GM12891 (cell line): ENCODE measurements at places on chromosomes 12 and 14.

DNA sequence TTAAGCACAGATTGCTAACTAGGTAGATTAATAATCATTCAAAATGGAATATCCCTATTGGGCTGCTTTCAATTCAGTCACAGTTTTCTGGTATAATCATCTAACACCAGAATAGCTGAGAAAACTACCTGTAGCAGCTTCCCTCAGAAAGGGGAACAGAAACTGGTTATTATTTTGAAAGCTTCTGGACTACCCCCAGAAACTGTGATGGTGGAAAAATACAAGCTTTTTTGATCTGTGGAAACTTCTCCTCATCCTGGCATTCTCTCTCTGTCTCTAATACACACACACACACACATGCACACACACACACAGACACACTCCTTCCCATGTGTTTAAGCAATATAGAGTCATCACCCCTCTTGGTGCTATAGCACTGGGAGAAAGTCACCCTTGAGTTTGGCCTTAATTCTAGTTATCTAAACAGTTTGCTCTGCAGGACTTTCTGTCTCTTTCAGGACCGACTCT lies 251.5 kb upstream of the LMO3 start:
- DNase-seq, result peak; percentile 7

- no peak for DNase-seq
These were observed 60.6 kb downstream of the SPRING1 start for GRCh38 chr12:116677202-116677661.

GRCh38 chr12:28253161-28253641 lies 62.9 kb downstream of the CCDC91 start:
- no peak for DNase-seq

DNA sequence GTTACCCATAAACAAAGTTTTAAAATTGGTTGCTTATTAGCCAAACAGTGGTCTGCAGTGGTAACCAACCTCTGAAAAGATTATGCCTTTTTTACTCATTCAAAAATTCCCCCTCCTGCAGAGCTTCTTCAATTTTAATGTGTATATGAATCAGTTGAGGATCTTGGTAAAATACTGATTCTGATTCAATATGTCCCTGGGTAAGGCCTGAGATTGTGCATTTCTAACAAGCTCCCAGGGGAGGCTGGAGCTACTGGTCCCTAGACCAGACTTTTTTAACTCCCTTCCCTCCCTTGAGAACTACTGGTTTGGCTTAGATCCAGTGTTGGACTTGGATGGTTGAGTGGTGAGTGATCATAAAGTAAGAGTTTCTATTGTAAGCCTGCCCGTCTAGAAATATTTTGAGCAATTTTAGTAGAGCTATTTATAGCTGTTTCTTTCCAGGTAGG lies 90.2 kb downstream of the FUT8 start:
- DNase-seq, result no peak

- DNase-seq, result no peak
These were observed 13.5 kb downstream of the C3AR1 start for GRCh38 chr12:8052679-8053078.

DNA sequence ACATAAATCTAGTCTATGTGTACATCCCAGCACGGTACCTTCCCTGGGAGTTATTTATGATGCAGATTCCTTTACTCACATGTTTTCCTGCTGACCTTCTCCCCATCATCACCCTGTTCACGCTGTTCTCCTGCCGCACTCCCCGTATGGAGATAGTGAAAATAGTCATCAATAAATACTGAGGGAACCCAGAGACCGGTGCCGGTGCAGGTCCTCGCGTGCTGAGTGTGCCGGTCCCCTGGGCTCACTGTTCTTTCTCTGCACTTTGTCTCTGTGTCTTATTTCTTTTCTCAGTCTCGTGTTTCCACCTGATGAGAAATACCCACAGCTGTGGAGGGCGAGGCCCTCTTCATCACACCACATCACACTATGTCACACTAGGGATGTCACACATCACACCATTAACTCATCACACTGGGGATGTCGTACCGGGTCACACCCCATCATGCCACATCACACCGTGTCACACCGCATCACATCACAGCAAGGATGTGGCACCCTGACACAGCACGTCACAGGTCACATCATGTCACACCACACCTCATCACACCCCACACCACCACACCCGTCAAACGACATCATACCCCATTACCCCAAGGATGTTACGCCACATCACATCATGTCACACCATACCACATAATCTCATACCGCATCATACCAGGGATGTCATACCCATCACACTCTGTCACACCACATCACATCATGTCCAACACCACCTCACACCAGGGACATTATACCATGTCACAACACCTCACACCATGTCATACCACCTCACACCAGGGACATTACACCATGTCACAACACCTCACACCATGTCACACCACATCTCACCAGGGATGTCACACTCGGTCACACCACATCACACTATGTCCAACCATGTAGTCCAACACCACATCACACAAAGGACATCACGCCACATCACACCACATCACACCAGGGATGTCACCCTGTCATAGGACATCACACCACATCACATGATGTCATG lies 207.0 kb downstream of the TMEM121 start:
- no peak for DNase-seq

DNA sequence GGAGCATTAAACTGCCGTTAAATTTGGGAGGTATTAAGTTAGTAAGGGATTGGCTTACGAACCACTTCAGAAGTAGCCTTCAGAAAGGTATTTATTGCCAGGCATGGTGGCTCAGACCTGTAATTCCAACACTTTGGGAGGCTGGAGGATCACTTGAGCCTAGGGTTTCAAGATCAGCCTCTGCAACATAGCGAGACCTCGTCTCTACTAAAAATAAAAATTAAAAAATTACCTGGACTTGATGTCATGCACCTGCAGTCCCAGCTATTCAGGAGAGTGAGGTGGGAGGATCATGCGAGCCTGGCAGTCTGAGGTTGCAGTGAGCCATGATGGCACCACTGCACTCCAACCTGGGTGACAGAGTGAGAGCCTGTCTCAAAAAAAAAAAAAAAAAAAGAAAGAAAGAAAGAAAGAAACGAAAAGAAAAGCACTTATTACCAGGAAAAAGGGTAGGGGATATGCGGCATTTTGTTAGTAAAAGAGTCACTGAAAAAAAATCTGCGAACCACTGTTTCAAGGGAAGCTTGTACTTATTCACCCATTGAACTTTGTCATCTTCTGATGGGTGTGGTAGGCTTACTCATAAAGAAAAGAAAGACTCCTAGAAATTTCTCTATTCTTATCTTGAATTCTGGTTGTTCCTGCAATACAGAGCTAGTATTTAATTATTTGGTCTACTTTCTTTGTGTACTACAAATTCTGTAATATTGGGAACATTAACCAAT lies 33.6 kb upstream of the PLEKHA5 start:
- no peak for DNase-seq

- DNase-seq, result no peak
These were observed 118.9 kb downstream of the GARIN6 start for GRCh38 chr12:99766408-99766807.

DNA sequence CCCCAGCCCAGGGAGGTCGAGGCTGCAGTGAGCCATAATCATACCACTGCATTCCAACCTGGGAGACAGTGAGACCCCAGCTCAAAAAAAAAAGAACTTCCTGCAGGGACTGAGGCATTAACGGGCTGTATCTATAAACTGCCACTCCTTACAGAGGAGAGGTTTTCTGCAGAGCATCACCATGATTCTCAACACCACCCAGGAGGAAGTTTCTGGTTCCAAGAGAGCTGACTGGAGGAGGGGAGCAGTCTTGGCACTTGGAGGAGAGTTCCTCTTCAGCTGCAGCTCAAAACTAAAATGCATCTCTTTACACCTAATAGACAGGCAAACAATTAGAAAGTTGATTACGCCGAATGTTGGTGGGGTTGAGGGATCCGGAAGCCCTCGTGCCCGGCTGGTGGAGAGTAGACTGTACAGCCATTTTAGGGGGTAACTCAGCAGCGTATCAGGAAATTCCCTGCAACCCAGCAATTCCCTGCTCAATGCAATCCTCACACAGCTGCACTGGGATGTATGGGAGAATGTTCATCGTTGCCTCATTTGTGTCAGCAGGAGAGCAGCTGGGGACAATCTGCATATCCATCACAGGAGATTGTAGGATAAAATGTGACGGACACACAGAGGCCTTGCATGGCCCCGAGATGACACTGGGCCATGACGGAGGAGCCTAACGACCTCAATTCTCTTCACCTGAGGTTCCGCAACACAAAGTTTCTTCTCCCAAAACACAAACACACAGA lies 36.6 kb downstream of the ACTN1 start:
- no peak for DNase-seq

DNA sequence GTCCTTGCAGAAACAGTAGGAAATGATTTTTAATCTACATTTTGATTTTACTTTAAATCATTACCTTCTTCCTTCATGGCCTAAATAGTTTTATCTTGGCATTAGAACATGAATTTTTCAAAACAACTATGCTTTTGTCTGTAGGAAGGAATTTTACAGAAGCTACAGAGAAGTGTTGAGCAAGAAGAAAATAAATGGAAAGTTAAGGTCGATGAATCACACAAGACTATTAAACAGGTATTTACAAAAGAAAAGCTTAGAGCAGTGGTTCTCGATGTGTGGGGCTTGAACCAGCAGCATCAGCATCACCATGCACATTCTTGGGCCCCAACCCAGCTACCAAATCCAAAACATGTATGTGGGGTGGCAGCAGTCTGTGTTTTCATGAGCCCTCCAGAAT lies 91.6 kb downstream of the KTN1 start:
- no peak for DNase-seq

DNA sequence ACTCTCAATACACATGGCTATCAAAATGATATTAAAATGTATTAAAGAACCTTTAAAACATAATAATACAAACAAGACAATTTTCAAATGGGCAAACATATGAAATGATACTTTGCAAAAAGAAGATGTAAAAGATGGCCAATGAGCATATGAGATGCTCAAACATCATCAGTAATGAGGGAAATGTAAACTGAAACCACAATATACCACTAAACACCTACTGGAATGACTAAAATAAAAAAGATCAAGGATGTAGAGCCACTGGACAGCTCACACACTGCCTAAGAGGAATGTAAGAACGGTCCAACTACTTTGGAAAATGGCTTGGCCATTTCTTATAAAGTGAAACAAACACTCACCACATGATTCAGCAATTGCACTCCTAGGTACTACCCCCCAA lies 97.2 kb upstream of the BBS10 start:
- no peak for DNase-seq

- no peak for DNase-seq
These were observed 300 bp downstream of the SSH1 start for GRCh38 chr12:108857158-108857407.

DNA sequence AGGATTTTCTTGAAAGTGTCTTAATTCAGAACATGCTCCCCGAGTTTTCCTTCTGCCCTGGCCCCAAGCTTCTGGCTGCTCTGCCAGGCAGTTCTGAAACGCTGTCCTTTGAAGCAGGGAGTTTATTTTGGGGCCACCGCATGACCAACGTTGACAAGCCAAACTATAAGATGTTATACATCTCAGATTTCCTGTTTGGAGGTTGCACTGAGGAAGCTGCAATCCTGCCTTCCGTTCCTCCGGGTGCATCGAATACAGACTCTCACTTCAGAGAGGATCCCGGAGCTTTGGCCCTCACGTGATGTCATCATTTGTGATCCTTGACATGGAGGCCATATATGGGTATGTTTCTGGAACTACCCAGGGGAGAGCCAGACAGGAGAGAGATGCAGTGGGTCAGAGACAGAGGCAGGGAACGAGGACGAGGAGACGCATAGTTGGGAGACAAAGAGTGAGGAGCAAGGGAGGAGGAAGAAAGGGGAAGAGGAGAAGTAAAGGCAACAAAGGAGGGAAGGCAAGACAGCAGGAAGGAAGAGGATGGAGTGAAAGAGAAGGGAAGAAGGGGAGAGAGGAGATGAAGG lies at the start of gene ASB2:
TSS of gene ASB2 (minus strand) at position 94 of the 581 bp plus-strand sequence. CDS start 12,031 bp downstream, outside the sequence.
- no peak for DNase-seq

DNA sequence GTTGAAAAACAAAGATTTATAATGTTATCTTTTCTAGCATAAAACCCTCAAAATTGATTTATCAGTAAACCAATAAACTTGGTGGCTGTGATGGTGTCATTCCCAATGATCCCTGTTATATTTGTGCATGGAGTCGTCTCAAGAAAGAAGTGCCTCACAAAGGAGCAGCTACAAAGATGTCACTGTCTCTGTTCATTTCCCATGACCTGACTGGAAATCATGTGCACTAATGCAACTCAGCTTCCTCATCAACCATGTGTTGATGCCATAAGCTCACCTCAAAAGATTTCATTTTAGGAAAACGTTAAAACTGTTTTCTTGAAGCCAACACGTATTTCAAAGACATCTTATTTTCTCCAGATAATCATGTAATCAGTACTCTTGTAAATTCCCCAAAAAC lies 28.8 kb downstream of the CLEC1A start:
- no peak for DNase-seq
